ENCODE measurements at places on chromosomes 11 and 22.
A peak's percentile ranks its signal among the peaks of the same experiment; 100 is the strongest.

GRCh38 chr11:2699185-2699530 is 636 bp downstream of the KCNQ1OT1 start:
- peak; percentile 40 for DNase-seq

DNA sequence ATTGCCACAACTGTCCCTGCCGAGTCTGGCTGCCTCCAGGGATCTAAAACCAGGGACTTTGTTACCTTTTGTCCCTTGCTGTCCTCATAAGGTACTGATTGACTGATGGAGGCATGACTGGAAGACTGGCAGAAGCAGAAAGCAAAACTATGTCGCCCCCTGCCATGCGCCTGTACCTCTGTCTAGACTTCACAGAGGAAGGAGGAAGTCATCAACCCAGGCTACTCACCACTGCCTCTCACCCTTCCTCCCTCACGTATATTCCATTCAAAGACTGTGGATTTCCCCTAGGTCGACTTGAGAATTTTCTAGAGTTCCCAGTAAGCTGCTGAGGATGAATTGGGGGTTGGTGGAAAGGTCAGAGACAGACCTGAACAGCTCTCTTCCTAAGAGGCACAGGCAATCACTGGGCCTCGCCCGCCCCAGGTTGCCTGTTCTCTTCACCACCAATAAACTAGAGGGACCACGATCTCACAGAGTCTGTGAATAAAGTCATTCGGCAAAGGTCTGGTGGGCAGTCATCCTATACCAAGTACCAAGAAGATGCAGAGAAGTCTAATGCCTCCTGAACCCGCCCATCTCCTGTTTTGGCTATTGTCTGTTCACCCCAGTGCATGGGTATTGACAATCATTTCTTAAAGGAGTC is 27.5 kb upstream of the CHST1 start:
- peak; percentile 11 for DNase-seq

DNA sequence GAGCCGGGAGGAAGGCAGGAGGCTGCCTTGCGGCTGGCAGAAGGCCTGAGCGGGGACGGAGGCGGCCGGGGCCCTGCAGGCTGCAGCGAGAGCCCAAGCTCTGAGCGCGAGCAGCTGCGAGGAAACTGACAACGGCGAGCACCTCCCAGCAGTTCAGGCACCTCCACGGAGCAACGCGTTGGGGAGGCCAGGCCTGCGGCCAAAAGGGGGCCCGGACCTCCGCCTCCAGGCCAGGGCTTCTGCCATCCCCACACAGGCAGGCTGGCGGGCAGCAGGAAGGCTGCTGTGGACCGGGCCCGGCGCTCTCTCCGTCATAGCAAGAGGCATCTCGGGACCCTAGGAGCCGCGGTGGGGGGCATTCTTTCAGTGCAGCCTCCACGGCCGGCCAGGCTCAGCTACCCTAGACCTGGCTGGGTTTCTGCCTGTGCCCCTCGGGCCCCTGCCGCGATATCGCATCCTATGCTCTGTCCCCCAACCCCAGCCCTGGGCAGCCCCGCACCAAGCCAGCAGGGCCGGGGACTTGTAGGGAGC is 22.9 kb upstream of the SLC22A12 start:
- DNase-seq = no peak

GRCh38 chr11:105220121-105220520 is 80.6 kb upstream of the CARD18 start:
- peak; percentile 34 for DNase-seq

DNA sequence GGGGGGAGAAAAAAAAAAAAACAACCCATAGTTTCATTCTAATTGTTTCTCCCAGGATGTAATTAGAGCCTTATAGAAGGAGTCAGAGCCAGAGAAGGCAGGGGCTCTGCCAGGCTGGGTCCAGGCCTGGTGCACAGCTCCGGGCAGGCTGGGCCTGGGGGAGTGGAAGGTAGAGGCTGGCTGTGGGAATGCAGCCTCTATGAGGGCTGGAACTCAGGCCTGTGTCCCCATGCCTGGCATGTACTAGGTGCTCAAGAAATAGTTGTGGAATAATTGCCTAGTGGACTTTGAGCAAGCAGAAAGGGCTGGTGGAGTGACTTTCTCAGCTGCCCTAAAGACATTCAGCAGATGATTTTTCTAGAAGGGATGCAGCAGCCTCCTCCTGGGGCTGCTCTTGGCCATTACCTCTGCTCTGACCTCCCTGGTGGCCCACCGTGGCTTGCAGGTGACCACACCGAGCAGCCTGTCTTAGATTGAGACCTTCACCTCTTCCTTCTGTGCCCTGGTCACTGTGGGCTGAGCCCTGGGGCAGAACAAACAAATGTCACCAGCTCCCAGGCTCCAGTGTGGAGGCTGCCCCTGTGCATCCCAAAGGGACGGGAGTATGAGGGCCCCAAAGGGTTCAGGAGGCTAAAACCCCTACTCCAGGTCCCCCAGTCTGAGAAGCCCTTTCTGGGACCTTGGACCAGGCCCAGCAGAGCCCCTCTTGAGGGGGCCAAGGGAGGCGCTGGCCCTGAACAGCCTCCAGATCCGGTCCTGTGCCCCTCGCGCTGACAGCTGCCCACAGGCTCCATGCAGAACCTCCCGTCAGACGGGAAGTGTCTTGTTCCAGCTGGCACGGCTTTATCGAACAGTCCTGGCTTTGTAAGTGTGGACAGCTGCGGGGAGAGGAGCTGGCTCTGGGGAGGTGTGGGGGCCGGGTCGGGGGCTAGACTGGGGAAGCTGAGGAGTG is 18.8 kb downstream of the MYEOV start:
- DNase-seq = peak; percentile 22

DNA sequence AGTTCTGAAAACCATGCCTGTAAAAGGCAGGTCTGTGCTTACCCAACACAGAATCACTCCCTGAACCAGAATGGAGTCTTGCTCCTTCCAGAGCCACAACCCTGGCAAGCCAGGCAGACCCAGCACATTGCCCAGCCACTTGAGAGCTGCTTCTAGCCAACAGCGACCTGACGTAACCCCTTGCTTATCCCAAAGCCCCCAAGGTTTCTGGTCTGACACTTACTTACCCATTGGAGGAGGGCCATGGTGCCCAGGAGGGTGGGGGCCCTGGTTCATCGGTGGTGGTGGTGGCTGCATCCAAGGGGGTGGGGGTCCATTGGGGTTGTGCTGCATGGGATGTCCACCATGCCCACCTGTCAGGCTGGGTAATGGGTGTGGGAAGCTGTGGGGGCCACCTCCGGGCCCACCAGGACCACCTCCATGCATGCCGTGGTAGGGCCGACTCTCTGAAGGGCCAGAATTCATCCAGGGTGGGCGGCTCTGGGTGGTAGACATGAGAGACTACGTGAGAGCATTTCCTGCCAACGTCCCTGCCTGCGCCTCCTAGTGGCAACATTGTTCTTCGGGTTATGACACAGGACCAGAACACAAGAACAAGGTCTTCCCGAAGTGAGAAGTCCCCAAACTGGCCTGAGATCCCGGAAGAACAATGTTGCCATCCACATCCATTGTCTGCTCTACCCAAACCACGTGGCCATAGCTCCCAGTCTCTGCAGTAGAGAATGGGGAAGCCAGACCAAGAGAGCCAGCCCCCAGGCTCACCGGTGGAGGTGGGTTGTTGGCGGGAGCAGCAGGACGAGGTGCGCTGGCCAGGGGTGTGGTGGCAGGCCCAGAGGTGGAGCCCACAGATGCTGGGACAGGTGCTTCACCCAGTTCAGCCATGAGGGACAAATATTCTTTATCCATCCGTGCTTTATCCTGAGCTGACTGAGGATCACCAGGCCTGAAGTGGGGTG is 7.8 kb upstream of the PYGM start:
- peak; percentile 91 for DNase-seq

DNA sequence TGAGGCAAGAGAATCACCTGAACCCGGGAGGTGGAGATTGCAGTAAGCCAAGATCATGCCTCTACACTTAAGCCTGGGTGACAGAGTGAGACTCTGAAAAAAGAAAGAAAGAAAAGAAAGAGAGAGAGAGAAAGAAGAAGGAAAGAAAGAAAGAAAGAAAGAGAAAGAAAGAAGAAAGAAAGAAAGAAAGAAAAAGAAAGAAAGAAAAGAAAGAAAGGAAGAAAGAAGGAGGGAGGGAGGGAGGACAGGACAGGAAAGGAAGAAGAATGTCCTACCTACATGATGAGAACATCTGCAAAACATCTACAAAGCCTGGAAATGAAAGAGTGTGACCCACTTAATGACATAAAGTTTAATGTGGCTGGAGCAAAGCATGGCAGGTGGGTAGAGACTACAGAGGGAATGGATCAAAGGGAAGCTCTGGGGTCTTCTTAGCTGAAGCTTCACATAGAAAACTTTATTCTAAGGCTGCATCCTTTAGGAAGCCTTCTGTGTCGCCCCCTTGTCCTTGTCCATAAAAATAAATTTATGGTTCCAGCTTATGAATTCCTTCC is 112.3 kb upstream of the ASPHD2 start:
- DNase-seq = no peak

- no peak for DNase-seq
These were observed 97.0 kb upstream of the DRD2 start for GRCh38 chr11:113572136-113572735.

DNA sequence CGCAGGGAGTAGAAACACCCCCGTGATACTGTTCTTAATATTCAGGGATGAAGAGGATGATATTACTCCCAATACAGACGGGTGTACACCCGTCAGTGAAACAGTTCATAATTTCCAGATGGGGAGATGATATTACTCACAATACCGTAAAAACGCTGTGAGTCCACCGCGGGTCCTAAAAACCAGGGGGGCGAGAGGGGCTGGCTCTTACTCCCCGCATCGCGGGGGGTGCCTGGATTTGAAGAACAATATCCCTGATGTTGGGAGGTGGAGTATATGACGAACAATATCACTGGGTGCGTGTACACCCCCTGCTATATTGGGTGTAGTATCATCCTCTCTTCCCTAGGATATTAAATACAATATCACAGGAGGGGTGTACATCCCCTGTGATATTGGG is 20.5 kb upstream of the APOL5 start:
- DNase-seq = no peak
